Esophagus mucosa (tissue), 1 donor: ENCODE measurements at places on chromosomes 6 and 20.

GRCh38 chr20:5215672-5216304 lies 89.0 kb downstream of the CDS2 start:
- ATAC-seq, result no peak

GRCh38 chr6:23250556-23250955 lies 681.2 kb downstream of the HDGFL1 start:
- no peak for ATAC-seq

GRCh38 chr6:139982195-139982594 lies 607.7 kb upstream of the CITED2 start:
- no peak for ATAC-seq

DNA sequence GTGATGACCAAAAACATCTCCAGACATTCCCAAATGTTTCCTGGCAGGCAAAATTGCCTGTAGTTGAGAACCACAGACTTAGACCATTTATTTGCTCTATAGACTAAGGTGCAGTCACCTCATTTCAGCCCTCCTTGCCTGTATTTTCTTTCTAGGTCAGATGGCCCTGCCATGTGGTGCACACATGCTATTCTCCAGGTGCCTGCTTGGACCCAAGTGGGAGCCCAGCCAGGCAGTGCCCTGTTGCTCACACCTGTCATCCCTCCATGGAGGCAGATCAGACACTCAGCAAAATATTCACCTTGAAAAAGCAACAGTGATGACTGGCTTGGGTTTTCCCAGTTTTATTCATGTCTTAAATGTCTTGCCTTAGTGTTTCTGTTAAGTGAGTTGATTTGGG lies 311.4 kb downstream of the TFAP2C start:
- ATAC-seq, result no peak

DNA sequence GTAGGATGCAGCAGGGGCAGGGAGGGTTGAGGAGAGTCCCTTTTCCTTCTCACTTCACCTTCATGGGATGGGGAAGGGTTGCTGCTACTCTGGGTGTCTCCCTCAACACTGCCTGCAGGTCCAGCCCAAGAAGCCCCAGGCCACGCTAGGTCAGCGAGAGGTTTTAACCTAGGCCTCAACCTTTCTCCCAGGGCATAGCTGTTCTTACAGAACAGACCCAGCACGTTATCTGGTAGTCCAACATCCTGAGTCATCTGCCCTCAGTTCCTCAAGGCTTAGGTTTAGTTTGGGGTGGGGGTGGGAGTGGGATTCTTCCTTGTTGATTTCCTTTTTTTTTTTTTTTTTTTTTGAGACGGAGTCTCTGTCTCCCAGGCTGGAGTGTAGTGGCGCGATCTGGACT lies 15.8 kb downstream of the LRRC73 start:
- no peak for ATAC-seq

DNA sequence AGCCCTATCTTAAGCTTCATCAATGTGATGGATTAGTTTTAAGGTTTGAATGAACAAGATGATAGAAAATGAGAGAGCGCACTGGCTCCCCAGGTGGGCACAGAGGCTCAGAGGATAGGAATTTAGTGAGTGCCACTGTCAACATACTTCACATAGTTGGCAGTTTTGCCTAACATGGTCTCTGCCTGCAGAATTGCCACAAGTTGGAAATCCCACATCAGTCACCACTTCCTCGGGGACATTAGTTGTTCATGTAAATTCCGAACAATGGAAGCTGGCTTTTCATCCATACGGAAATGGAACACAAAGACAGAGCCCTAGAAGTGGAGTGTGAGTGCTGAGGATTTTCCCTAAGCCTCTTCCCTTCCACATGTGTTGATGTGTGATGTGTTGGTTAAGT lies 123.9 kb upstream of the PHACTR1 start:
- ATAC-seq, result no peak

DNA sequence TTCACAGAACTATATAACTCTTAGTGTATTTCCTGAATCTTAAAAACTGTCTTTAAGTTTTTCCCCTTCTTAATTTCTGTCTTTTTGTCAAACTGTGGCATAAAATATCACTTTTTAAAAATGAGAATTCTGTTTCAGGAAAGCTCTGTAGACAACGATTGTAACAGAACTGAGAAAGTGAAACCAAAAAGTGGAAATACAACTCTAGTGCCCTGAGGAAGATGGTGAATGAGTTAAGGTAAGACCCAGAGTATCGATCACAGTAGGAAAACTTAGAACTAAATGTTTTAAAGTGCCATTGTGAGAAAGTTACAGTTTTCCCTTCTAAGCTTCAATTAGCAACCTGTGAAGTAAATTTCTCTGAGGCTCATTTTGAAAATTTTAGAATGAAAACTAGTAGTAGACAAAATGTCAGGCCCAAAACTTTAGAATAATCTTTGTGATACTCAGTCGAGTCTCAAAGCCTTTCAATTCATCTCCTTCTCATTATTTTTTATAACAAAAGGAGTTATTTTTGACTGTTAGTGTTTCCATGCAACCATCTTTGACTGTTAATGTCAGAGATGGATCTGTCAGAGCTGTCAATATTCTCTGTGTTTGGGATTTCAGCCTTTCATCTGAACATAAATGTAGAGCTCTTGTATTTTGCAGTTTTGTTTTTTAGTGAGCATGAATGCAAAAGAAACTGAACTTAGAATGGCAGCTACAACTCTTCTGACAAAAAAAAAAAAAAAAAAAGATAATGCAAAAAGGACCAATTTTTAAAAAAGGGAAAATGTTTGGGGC lies 19.0 kb upstream of the TRDN start:
- no peak for ATAC-seq

DNA sequence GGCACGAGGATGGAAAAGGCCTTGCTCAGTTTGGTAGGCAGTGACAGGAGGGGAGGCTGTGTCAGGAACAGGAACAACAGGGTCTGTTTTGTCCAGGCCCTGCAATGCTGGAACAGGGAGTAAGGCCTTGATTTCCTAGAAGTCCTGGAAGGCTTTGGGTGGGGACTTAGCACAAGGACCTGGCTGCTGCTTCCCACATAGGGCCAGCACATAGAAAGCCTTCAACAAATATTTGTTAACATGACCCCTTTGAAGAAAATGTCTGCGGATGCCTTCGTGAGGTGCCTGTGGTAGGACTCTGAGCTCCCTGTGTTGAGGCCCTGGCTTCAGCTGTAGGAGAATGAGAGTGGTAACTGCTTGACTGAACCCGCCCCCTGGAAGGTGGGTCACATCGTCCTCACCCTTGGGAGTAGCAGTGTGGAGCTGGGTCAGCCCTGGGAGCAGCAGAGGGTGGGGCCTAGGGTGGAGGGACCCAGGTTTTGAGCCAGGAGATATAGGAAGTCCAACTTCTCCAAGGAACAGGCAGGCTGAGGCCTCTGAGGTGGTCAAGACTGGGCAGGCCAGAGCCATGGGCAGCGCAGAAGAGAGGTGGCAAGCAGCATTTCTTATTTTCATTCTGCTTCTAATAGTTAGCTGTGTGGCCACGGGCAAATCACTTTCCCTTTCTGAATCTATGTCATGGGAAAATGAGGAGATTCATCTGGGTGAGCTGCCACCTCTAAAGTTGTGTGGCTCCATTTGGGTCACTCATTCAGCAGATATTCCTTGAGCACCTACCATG lies 50.0 kb downstream of the CNBD2 start:
- ATAC-seq, result peak; percentile 36

GRCh38 chr6:16150098-16150497 lies 21.2 kb downstream of the MYLIP start:
- no peak for ATAC-seq

- no peak for ATAC-seq
Measured at GRCh38 chr6:85493389-85493788, 43.5 kb downstream of the NT5E start.

- ATAC-seq, result no peak
Measured at GRCh38 chr6:68632734-68633133, 2.3 kb upstream of the ADGRB3 start.

DNA sequence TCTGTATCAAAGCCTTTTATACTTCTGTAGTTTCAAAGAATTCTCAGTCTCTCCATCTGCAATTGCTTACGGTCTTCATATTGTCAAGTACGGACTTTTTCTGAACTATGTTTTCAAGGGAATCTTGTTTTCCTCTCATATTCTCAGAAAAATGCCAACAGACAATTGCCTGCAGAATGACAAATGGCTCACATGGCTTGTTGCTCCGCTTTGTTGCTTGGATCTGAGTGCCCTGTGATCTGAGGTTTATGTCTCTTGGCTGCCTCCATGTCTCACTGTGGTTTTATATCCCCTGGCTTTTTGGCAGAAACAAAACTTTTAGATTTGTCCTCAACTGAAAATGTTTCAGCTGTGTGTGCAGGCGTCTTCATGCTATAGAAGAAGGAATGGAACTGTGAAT lies 285.4 kb upstream of the CHD6 start:
- no peak for ATAC-seq

GRCh38 chr6:30493643-30494250 lies 4.4 kb downstream of the HLA-E start:
- ATAC-seq, result no peak

- ATAC-seq, result no peak
Measured at GRCh38 chr20:11691766-11692165, 225.9 kb upstream of the BTBD3 start.

- ATAC-seq, result no peak
Measured at GRCh38 chr6:144932621-144933020, 647.5 kb downstream of the UTRN start.

GRCh38 chr6:156683821-156684220 lies 93.4 kb upstream of the ARID1B start:
- no peak for ATAC-seq

- ATAC-seq, result no peak
Measured at GRCh38 chr6:23659125-23659524, 466.9 kb upstream of the NRSN1 start.

GRCh38 chr20:24389686-24390085 lies 79.7 kb upstream of the SYNDIG1 start:
- no peak for ATAC-seq

DNA sequence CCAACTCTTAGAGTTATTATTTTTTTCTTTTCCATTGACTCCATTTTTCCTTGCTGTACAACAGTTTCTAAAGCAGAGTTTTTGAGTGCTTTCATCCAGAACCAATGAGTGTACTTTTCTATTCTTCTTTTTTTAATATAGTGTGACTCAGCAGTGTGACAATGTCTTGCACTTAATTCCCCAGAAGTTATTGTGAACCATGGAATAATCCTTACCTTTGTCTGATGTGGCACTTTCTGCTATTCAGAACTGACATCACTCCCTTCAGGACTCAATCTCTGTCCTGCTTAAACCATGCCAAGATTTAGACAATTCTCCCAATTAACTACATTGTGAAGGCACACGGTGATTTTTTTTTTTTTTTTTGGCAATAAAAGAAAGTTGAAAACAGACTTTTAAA lies 41.5 kb downstream of the GRIK2 start:
- peak; percentile 76 for ATAC-seq

DNA sequence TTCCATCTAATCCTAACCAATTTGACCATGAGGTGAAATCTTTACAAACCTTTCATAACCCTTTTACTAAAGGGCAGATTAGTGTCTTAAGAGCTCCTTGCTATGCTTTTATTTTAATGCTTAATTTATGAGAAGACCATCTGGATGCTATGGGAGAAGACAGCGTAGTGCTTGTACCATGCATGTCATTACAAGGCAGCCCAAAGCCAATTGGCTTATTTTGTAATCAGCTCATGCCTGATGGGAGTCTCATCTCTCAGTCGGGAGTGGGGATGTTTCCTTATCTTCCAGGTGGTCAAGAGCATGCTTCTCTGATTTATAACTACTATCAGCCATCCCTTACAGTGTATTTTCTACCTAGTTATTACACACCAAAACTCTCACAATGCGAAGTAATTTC lies 304.7 kb downstream of the FARS2 start:
- no peak for ATAC-seq

DNA sequence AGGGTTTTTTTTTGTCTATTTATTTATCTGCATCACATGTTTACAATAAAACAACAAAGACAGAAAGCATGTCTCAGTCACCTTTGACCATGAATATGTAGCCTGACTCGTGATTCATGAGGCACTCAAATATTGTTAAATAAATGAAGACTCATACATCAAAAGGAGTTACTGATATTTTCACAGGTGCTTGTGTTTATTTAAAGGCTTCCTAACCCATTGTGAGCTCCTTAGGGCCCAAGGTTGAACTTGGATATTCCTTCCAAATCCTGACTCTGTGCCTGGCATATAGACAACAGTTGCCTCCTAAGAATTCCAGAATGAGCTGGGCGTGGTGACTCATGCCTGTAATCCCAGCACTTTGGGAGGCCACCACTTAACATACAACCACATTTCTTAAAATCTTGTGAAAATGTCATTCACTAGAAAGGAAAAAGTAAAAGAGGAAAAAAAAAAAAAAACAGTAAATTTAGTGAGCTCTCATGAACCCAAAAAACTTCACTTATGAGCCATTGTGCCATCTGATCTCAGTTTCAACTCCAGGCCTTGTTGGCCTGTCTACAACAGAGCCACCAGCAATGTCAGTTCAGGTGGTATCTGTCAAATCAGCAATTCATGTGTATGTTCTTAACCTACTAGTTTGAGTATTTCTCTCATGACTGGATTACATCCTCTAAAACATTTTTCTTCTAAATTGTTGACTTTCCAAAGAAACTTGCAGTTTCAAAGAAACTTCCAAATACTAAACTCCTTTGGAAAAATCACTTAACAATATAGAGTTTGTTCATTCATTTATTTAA lies 162.7 kb upstream of the MARCKS start:
- ATAC-seq, result peak; percentile 44

DNA sequence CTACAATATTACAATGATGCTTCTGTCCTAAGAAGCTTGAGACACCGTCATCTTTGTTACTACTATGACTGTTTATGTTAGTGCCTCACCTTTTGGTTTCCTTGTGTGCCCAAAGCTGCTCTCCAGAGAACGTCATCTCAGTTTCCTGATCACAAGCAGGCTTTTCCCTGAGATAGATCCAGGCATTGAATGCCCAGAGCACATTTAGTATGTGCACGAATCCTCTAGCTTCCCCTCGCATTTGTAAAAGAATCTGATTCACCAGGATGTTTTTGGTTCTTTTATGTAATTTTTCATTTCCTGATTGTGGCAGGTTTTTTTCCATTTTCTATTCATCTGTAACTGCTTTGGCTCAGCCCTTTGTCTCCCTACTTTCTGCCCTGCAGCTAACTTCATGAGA lies 100.2 kb upstream of the TMEM181 start:
- ATAC-seq, result peak; percentile 39

DNA sequence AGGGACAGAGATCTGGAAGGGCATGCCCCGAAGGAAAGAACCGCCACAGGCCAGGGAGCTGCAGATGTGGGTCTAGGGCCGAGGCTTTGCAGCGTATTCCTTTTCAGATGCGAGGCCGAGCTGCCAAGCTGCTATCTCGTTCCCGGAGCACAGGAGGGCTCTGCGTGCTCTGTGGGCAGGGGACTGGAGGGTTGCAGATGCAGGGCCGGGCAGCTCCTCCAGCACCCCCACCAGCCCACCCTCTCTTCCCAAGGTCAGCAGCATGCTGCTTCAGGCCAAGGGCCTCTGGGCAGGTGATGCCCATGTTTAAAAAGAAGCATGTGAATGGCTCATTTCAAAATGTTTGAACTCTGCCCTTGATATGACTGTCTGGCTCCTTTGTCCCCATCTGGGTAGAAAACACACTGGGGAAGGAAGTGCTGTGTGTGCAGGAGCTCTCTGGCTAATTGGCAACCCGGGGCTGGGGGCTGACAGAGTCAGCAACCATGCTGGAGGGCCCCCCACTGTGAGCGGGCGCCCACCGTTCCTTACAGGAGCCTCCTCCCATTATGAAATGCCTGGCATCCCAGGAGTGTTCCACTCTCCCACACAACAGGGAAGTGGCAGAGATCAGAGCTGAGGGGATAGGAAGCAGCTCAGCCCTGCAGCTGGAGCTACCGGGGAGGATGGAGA lies 353.3 kb downstream of the ZFAND3 start:
- ATAC-seq, result no peak

- no peak for ATAC-seq
Measured at GRCh38 chr6:162873537-162873936, 145.8 kb downstream of the PACRG start.
